ENCODE measurements at places on chromosomes 4 and X.

- no peak for DNase-seq
These were observed 9.8 kb upstream of the PCDH18 start for GRCh38 chr4:137541876-137542646.

DNA sequence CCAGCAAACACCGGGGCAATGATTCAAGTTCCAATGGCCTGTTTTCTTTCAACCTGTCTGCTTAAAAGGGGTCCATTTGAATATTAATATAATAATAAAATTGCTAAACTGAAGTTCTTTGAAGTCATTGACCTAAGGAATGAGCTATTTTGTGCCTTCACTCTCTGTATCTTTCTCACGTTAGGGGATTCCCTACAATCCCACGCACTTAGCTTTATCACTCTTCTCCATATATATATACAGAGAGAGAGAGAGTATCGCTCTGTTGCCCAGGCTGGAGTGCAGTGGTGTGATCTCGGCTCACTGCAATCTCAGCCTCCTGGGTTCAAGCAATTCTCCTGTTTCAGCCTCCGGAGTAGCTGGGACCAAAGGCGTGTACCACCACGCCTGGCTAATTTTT, 83.9 kb upstream of the NWD2 start:
- DNase-seq: no peak

GRCh38 chr4:143393195-143393594, 56.5 kb downstream of the GAB1 start:
- DNase-seq: no peak

DNA sequence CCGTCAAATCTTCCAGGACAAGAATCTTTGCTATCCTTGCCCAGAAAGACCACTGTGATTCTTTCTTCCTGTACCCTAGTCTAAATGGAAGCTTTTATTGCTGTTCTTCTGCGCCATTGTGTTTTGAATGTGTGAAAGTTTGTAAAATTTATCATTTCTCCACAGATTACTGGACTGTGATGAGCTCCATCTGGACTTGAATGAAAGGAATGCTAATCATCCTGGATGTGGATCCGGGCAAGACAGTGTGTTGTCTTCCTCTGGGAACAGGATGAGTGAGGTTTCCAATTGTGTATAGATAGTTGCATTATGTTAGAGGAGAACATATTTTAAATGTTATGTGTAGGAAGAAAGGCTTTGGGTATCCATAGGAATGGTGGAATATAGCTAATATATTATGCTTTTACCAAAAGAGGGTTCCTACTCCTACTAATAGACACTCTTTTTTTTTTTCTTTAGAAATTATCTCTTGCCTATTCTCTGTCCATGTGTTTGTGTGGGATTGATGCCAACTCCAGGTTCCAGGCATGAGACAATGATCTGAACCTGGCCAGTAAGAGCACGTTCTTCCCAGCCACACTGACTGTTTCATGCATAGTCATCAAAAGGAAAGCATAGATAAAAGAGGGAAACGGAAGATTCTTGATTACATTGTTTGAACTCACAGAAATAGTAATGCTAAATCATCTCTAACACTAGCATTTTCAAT, 803.6 kb upstream of the ADGRL3 start:
- no peak for DNase-seq

- DNase-seq: no peak
These were observed 235.5 kb upstream of the MID1 start for GRCh38 chrX:10855845-10856244.

GRCh38 chrX:3748052-3748559, 34.7 kb upstream of the PRKX start:
- no peak for DNase-seq

DNA sequence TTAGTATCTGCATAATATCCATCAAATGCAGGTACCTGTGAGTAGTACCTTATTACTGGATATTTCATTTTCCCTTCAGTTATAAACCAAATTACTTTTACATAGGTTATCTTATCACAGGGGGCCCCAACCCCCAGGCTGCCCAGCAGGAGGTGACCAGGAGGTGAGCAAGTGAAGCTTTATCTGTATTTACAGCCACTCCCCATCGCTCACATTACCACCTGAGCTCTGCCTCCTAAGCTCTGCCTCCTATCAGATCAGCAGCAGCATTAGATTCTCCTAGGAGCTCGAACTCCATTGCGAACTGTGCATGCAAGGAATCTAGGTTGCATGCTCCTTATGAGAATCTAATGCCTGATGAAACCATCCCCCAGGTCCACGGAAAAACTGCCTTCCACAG, 6.3 kb downstream of the PRSS12 start:
- no peak for DNase-seq

- DNase-seq: no peak
These were observed 106.5 kb downstream of the ATP11C start for GRCh38 chrX:139826065-139827044.

DNA sequence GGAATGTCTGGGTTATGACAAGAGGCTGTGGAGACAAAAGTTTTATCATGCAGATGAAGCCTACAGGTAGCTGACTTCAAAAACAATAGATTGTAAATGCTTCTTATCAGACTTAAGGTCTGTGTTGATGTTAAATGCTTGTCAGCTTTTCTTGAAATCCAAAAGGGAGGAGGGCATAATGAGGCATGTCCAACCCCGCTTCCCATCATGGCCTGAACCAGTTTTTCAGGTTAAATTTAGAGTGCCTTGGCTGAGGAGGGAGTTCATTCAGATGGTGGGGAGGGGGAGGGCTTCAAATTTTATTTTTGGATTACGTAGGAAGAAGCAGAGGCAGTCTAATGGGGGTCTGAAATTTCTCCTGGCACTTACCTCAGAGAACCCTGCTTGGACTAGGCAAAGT, 207.7 kb upstream of the HDX start:
- no peak for DNase-seq

DNA sequence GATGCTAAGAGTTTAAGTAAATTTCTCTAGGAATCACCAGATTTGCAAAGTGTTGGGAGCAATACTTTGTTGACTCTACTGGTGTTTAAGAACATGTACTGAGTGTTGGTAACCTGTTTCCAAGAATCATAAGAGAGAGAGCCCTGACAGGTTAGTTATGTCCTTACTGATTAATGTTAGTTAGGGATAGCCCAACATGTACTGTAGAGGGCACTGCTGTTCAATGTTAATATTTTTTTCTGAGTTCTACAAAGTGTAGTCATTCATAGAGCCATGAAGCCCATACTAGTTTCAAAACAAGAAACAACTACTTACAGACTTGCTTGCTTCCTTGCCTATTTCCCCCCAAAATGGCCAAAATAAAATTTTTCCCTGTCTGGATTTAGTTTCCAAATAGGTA, 11.9 kb downstream of the TMPRSS11D start:
- no peak for DNase-seq

- no peak for DNase-seq
These were observed 3.3 kb downstream of the RPS4X start for GRCh38 chrX:72273718-72274117.

- peak; percentile 58 for DNase-seq
These were observed 1.6 kb downstream of the PPP3CA start for GRCh38 chr4:101345596-101346350.

GRCh38 chr4:3196670-3197359, 52.1 kb upstream of the MSANTD1 start:
- no peak for DNase-seq

- no peak for DNase-seq
These were observed 118.5 kb upstream of the PABPC4L start for GRCh38 chr4:134320048-134320447.

- no peak for DNase-seq
These were observed 818.5 kb downstream of the FAM133A start for GRCh38 chrX:94492541-94492940.

All from RWPE2 (cell line).